Left renal cortex interstitium (tissue), 4 donors: ENCODE measurements at places on chromosomes 3 and 15. TPM values are rescaled to one million over a fixed set of nuclear protein-coding genes. Genes with fewer than 3 reads are reported as not detected.

GRCh38 chr3:45414823-45415222 is 26.4 kb downstream of the LARS2 start:
- DNase-seq: no peak

- DNase-seq: no peak
Observed at GRCh38 chr3:19901337-19901736, 32.7 kb downstream of the EFHB start.

USP4 gene
- polyA plus RNA-seq: 54.5 TPM

CD80 gene
- 0.25 TPM for polyA plus RNA-seq

PLA2G4D gene
- 0.08 TPM for polyA plus RNA-seq

DNA sequence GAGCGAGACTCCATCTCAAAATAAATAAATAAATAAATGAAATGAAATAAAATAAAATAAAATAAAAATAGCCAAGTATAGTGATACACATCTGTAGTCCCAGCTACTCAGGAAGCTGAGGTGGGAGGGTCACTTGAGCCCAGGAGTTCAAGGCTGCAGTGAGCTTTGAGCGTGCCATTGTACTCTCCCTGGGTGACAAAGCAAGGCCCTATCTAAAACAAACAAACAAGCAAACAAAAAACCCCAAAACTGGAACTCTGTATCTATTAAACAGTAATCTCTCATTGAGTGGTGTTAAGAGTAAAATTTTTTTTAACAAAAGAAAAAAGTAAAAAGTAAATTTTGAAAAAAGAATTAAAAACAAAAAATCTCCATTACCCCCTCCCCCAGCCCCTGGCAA is 20.8 kb downstream of the EPM2AIP1 start:
- no peak for DNase-seq

TRPM1 gene
- polyA plus RNA-seq: 0.19 TPM

SNTN gene
- polyA plus RNA-seq: 0.03 TPM

DNA sequence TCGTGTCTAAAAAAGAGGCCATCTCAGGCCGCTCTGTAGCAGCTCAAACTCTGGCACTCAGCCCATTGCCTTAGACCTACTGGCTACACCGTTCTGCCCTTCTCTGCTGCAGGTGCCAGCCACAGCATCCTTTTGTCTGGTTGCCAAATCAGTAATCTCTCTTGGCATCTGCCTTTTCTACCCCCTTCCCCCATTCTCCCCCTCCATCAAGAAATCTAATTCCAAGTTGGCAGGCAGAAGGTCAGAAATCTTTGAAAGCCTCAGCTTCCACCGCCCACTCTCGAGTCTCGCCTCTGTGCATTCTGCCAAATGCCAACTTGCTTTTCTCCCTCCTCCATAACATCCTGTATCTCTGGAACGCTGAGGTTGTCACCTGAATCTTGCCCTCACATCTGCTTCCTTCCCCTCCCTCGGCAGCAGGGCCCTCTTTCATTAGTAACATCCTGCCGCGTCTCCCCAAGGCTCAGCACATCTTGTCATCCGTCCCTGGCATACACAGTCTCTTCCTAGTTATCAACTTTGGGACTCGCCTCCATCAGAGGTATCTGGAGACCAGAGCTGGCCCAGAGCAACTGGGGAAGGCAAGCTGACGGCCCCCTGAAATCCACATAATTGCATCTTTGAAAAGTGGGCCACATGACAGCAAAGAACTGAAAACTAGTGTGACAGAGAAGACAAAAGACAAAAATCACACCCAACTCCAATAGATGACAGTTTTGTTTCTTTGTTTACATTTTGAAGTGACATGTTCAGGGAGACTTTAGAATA is 312.0 kb upstream of the CCDC54 start:
- DNase-seq: no peak

TMEM108 gene
- polyA plus RNA-seq: 2.1 TPM

DNA sequence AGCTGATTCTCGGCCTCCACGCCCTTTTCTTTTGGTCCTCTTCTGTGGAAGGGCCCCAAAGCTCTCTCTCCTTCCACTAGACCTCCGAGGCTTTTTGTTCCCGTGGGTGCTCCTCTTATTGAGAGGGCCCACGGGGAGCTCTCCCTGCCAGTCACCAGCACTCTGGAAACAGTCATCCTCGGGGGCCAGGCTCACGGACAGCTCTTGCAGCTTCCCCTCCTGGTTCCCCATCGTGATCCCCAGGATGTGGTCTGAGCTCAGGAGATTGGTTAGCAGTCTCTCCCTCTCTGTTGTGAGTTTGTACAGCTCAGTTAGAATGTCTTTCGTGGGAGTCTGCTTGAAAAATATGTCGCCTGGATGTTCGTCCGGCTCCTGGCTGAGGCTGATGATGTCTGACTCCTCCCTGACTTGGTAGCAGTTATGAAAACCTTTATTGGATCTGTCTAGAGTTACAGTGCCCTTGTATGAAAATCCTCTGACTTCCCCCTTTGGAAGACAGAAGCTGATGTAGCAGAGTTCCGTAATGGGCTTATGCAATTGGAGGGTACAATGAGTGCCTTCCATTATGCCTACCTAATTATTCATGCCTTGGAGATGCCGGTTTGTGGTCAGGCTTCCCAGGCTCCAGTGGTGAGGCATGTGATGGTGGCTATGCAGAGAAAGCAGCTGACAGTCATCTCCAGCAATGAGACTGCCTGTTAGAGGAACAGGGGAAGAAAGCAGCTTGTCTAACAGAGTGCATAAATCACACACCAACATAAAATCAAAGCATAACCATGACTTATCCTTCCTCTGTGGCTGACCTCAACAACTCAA is 40.0 kb downstream of the FMN1 start:
- no peak for DNase-seq

GRCh38 chr15:93899817-93900216 is 331.5 kb upstream of the MCTP2 start:
- no peak for DNase-seq

DNA sequence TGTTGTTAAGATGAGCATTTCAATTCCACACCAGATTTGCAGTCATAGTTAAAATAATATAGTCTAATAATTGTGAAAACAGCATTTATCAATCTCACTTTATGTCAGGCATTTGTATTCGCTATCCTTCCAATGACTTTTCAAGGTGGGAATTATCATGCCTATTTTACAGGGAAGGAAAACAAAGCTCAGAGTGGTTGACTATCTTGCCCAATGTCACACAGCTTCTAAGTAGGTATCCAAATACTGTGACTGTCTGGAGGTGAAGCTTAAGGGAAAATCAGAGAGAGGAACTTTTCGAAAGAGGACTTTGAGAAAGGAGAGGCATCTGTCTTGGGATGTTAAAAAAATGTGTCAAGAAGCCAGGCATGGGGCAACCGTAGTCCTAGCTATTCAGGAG is 443.1 kb downstream of the FOXP1 start:
- no peak for DNase-seq

GRCh38 chr15:51198701-51199232 is 104.1 kb upstream of the TNFAIP8L3 start:
- DNase-seq: no peak

GRCh38 chr3:114068336-114068735 is 11.8 kb downstream of the QTRT2 start:
- no peak for DNase-seq

GRCh38 chr3:133644768-133645167 is 17.0 kb downstream of the TOPBP1 start:
- no peak for DNase-seq

CHRD gene
- polyA plus RNA-seq: 17.3 TPM

LRRC3B gene
- polyA plus RNA-seq: 1.4 TPM

OR5H14 gene
- polyA plus RNA-seq: not detected

SLC12A1 gene
- 563 TPM for polyA plus RNA-seq

- no peak for DNase-seq
Observed at GRCh38 chr15:62928242-62928999, 114.1 kb upstream of the TPM1 start.

DNA sequence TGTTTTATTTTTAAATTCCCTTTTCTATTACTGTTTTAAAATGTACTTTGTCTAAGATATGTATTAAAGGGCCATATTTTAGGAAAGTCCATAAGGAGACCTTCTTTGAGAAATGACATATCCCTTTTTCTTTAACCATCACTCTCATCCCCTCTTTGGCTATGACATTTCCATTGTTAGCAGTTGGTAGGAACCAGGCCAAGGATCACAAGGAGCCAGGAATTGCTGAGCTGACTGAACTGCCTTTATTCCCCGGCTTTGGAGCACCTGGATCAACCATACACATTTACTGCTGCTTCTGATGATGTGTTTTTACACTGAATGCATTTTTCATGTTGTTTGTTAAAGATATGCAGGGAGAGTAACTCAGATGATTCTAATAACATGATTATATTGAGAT is 79.7 kb downstream of the HHLA2 start:
- DNase-seq: no peak

PRTG gene
- 12.0 TPM for polyA plus RNA-seq

GOLGA8H gene
- polyA plus RNA-seq: 0.82 TPM

GRCh38 chr15:67548862-67549651 is 6.6 kb downstream of the MAP2K5 start:
- DNase-seq: no peak

DNA sequence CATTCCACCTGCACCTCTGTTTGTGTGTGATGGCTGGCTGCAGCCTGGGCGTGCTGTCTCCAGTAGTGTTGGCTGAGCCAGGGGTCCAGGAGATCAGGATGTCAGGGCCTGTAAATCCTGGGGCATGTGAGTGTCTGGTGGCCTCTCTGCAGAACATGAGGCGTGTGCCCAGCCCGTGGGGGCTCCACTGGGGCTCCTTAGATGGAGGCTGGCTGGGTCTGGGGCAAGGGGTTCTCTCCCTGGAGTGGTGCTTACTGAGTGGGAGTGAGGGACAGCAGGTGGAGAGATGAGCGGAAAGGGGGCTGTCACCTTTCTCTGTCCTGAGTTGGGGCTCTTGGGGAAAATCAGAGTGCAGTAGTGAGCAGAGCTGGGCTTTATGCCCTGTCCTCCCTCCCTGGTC is 152.2 kb downstream of the CHDH start:
- no peak for DNase-seq

ATP10A gene
- 3.0 TPM for polyA plus RNA-seq

- DNase-seq: no peak
Observed at GRCh38 chr3:157532529-157533297, 29.5 kb upstream of the VEPH1 start.

- no peak for DNase-seq
Observed at GRCh38 chr3:134928819-134929218, 133.8 kb downstream of the EPHB1 start.

C15orf62 gene
- 4.9 TPM for polyA plus RNA-seq

- no peak for DNase-seq
Observed at GRCh38 chr3:172159962-172160538, 120.7 kb downstream of the FNDC3B start.

DNA sequence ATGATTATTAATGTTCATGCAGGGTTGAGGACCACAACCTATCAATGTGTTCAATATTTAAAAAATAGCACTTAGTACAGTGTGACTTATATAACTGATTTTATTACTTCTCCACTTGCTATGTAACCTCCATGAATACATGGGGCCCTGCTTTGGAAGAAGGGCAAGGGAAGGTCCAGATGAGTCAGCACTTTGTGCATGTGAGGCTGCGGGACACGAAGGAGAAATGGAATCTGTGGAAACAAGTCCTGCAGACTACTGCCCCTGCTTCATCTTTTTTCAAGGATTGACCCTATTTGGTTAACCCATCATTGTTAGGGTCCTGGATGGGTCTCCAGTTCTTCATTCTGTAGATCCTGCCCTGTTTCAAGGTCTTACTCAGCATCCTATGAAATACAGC is 1.6 kb downstream of the NXPE3 start:
- no peak for DNase-seq

CSPG4 gene
- polyA plus RNA-seq: 10.0 TPM

DNA sequence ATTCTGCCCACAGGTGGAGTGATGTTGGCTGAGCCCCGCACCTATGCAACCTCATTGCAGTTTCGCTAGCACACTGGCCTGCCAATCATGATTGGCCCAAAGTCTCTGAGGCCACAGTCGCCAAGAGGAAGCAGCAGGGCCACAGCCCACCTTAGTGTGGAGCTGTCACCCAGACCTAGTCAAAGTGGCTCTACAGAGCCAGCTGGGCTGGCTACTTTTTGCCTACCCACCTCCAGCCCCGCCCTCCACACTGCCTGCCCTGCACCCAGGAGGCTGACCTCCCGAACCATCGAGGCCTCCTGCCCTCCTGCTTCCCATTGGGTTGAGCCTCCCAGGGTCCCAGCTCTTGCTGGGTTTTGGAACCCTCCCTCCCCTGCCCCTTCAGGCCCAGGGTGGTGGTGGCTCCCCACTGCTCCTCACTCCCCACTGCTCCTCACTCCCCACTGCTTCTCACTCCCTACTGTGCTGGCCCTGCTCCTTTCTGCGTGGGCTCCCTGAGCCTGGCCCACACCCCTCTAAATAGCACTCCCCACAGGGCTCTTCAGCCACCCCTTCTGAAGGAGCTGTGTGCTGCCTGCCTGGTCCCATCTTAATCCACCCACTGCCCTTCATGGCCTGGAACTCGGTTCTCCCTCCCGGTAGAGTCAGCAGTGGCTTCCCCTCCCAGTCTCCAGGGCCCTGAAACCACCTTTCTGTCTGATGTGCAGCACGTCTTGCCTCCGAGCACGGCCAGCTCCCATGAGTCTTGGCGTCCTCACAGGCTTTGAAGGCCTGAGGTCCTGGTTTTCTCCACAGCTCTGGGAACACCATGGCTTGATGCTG is 89.3 kb downstream of the WNT7A start:
- DNase-seq: no peak

DNA sequence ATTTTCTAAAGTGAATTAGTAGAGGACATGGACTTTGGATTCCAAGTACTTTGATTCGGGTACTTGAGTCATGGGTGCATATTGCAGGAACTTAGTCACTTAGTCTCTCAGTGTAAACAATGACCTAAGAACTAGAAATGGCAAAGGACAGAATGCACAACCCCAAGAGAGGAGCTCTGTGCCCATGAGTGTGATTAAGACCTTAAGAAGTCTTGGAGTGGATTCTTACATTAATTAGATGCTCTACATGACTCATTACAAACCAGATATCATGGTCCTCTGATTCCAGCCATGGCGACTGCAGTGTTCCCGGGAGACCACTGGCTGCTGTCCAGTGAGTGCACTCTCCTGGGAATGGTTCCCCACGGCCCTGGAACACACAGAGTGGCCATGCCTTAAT is 251.5 kb downstream of the GABRG3 start:
- no peak for DNase-seq

GRCh38 chr3:134328846-134329245 is 45.4 kb downstream of the AMOTL2 start:
- no peak for DNase-seq

- DNase-seq: no peak
Observed at GRCh38 chr15:71889385-71889784, 79.0 kb downstream of the NR2E3 start.

PARP15 gene
- 0.32 TPM for polyA plus RNA-seq

FRMD4B gene
- polyA plus RNA-seq: 45.7 TPM

DNA sequence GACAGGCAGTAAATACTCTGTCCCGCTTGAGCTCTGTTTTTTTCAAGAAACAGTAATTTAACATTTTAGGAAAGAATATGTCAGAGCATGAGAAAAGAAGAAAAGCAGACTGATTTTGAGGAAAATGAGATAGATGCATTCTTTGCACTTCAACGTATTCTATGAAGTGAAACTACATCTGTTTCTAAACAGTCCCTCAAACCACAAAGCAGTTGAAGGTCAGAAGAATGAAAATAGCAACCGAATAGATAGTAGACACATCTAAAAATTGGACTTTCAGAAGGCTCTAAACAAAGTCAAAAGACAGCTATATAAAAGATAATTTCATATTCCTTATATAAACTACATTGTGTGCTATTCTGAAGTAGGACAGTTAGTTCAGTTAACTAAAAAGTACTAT is 172.6 kb upstream of the LRRC3B start:
- DNase-seq: no peak

GRCh38 chr3:94654096-94654495 is 591.2 kb downstream of the NSUN3 start:
- no peak for DNase-seq

PRR20G gene
- polyA plus RNA-seq: not detected

GRCh38 chr3:60954048-60954447 is 297.2 kb downstream of the FHIT start:
- no peak for DNase-seq

- no peak for DNase-seq
Observed at GRCh38 chr3:20141316-20141715, 44.7 kb downstream of the SGO1 start.
